Esophagus (tissue), 2 donors: ENCODE measurements at places on chromosomes 3 and 15. TPM values are rescaled to one million over a fixed set of nuclear protein-coding genes. Genes with fewer than 3 reads are reported as not detected.

The NDUFB5 gene
- polyA plus RNA-seq: 80.2 TPM

The PLA2G4E gene
- polyA plus RNA-seq: 1.2 TPM

The PYGO1 gene
- 0.65 TPM for polyA plus RNA-seq

The SNRPN gene
- 14.3 TPM for polyA plus RNA-seq

The GTF2A2 gene
- 59.2 TPM for polyA plus RNA-seq
